ENCODE measurements at places on chromosomes 1 and 21.

DNA sequence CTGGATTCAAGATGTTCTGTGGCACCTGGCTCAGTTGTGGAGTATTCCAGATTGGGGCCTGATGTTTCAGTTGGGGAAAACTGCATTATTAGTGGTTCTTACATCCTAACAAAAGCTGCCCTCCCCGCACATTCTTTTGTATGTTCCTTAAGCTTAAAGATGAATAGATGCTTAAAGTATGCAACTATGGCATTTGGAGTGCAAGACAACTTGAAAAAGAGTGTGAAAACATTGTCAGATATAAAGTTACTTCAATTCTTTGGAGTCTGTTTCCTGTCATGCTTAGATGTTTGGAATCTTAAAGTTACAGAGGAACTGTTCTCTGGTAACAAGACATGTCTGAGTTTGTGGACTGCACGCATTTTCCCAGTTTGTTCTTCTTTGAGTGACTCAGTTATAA is 7.2 kb downstream of the FPGT start:
- DNase-seq, result no peak

DNA sequence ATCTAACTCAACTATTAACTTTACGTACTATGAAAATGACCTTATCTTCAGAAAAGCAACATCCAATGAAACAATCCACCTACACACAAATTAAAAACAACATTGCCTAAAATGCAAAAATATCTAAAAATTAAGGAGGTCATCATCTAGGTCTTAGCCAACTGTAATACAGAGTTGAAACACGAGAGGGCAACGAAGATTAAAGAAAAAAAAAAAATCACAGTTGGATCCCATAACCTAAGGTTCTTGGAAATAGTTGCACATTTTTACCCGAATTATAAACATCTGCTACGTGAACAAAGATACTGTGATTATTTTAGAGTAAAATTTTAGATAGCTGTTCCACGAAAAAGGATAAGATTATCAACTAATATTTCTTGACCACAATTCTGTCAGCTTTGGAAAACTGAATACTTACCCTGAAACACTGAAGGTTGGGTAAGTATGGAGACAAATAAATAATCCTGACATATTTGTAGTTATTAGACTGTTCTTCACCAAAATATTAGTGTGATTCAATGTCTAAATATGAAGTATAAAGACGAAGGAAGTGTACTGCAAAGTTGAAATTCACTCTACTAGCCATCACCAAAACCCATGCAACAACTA is 88.0 kb upstream of the AK4 start:
- DNase-seq, result peak; percentile 17

DNA sequence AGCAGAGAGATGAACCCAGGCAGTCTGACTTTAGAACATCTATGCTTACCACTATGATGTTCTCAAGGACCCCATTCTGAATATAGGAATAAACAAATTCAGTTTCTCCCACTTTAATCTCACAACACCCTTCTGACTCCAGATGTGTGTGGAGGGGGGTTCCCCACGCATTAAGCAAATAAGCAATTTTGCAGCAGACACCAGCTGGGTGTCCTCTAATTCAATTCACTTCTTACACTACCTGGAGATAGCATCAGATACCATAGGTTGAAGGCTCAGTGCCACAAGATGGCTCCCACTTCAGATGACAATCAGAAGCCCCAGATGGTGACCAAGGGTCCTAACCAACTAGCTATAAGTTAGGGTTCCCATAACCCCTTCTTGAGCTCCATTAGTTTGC is 30.3 kb upstream of the CEP350 start:
- no peak for DNase-seq

DNA sequence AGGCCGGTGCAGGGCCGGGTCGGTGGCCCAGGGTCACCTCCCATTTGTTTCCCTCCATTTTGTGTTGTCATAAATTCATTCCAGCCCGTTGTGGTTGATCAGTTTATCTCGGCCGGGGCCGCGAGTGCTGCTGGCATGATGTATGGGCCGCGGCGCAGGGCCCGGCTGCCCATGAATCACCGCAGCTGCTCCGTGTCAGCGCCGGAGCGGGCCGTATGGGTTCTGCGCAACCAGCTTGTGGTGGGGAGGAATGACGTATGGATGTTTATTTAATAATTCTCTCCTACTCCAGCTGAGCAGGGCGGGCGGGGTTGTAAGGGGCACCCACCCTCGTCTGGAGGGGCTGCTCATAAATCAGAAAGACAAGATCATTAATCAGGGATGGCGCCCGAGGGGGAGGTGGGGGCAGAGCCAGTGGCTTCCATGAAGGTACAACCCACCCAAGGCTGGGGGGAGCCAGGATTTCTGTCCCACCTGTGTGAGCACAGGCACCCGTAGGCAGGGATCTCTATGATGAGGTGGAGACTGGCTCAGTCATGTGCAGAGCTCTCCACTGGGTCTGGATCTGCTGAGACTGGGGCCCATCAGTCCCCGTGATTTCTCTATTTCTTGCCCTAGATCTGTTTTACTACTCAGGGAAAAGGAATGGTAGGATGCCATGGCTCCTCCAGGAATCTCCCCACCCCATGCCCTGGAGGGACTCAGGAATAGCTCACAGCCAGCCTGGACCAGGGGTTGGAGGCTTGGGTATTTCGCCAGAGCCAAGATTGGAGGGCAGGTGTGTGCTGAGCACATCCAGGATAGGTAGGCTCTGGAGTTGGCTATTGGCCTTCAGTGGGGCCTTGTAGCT is 27.8 kb downstream of the TMEM53 start:
- no peak for DNase-seq

- DNase-seq, result no peak
These were observed 19.5 kb downstream of the STK40 start for GRCh38 chr1:36366091-36366661.

DNA sequence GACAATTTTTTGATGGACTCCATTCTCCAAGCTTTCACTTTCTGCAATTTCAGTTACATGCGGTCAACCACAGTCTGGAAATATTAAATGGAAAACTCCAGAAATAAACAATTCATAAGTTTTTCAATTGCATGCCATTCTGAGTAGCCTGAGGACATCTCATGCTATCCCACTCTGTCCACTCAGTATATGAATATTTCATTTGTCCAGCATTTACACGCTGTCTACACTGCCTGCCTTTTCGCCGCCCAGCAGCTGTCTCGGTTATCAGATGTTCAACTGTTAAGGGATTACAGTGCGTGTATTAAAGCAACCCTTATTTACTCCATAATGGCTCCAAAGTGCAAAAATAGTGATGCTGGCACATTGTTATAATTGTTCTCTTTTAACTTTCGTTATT is 116.3 kb downstream of the ADSS2 start:
- DNase-seq, result no peak

GRCh38 chr1:235127732-235128455 is 743 bp downstream of the TOMM20 start:
- no peak for DNase-seq

DNA sequence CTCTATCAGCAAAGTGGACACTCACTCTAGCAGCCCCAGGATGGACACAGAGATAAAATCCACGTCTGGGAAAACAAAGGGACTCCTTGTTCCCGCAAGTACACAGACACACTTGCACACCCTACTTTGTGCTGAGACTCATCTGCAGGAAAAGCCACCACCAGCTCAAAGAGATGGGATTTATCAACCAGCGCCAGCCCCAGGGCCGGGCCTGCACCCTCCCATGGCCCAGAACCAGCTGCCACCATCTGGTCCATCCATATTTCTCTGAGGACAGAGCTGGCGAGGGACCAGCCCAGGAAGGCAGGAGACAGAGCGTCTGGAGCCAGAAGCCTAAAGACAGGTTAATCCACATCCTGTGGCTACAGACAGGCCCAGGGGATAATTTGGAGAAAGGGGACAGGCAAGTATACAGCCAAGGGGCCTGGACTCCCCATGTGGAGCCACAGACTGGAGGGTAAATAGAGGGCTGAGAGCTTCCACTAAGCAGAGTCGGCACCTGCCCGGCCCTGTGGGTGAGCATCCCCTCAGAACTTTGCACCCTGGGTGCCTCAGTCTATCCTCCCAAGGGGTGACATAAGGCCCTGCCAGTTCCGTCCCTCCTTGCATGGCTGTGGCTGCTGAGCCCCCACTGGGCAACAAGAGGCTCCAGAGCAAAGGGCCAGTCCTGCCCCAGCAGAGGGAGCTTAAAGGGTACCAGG is 233.9 kb downstream of the PTPRU start:
- no peak for DNase-seq

DNA sequence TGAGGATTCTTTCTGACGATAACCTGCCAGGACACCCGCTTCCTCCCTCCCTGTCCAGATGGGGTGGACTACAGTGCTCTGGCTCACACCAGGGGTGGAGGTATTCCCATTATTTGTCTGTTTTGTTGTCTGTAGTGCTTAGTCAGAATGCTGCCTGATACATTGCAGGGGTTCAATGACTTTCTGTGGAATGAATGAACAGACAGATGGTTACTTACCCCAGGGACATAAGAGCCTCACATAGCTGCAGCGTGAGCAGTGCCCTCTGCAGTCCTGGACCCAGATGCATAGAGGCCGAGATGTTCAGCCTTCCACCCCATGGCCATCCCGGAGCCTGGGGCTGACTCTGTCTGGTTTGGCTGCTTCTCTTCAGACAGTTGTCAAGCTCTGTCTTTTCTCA is 13.0 kb upstream of the F3 start:
- no peak for DNase-seq

- no peak for DNase-seq
These were observed 1.4 kb downstream of the DAB1 start for GRCh38 chr1:57422271-57423134.

GRCh38 chr1:16095447-16095846 is 22.0 kb upstream of the FAM131C start:
- DNase-seq, result no peak

GRCh38 chr1:227559926-227560325 is 3.4 kb upstream of the ZNF678 start:
- DNase-seq, result no peak

DNA sequence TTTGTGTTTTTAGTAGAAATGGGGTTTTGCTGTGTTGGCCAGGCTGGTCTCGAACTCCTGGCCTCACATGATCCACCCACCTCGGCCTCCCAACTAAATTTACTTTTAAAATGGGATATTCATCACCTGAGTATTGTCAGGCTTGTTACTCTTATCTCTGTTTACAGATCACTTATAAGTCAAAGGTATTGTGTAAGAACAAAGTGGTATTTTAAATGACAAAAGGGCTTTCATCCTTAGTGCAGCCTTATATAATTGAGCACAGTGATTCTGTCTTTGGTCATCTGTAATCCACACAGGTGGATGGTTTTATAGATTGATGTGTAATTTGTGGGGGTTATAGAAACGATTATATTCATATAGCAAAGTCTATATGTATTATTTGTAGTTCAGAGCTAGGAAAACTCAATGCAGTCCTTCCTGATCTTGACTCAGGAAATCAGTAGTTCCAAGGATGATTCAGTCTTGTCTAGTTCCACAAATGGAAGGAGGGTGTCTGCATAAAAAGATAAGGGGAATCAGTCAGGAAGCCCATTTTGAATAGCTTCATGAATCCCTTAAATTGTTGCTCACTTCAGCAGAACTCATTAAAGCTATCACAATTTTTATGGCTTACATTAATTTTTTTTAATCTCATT is 34.6 kb downstream of the STXBP3 start:
- DNase-seq, result no peak

- peak; percentile 70 for DNase-seq
These were observed 138.3 kb downstream of the FOXD2 start for GRCh38 chr1:47575855-47576757.

GRCh38 chr1:25695771-25696311 is 79.2 kb downstream of the MAN1C1 start:
- peak; percentile 83 for DNase-seq

- DNase-seq, result no peak
These were observed 148.7 kb upstream of the DNAH14 start for GRCh38 chr1:224780736-224781135.

DNA sequence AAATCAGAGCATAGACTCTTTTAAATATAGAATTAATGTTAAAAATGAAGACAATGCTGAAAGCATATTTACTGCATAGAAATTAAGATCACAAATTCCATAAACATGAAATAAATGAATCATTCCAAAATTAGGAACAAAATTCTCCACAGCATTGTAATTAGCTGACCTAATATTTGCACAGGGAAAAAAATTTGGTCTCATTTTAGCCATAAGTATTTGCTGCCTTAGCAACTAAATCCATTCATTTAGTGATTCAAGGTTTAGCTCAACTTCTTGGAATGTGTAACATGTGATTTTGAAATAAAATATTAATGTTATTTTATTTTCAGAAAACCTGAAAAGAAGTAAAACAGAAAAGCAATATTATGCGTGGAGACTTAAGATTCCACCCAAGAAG is 25.5 kb downstream of the ADAMTS5 start:
- DNase-seq, result no peak

- no peak for DNase-seq
These were observed 12.3 kb upstream of the CDC42 start for GRCh38 chr1:22040286-22040623.

- DNase-seq, result peak; percentile 62
These were observed 53.2 kb downstream of the SYT2 start for GRCh38 chr1:202656951-202657646.

DNA sequence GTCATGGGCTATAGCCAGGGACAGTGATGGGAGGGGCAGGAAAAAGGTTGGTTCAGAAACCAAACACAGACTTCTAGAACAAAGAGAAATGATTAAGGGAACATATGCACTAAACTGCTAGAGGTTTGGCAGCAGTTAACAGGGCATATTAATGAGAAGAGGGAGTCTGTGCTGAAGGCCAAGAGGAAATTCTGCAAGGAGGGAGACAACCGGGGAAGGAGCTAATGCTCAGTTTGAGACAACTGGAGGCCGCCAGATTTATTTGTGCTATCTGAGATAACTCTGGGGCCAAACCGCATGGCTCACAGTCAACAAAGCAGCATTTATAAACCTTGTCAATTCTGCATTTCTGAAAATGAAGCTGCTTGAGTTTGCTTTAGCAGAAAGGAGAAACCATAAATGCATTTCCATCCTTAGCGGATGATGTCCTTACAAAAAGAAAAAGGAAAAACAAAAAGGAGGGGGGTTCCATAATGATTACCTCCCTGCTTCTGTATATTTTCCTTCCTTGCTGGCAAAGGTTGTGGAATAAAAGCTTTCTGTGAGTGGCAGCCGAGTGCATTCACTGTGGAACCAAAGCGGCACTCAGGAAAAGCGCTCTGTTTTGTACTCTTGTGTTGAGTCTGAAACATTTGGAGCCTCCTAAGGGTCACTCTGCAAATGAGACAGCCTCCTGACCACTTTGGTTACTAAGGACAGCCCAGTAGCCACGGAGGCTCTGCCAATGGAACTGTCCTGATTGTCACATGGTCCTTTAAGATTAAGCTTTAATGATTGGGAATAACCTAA is 70.3 kb downstream of the SIM2 start:
- no peak for DNase-seq

- no peak for DNase-seq
These were observed 141.2 kb downstream of the SLC44A5 start for GRCh38 chr1:75469586-75470173.
